ENCODE measurements at places on chromosomes 2 and 18.

DNA sequence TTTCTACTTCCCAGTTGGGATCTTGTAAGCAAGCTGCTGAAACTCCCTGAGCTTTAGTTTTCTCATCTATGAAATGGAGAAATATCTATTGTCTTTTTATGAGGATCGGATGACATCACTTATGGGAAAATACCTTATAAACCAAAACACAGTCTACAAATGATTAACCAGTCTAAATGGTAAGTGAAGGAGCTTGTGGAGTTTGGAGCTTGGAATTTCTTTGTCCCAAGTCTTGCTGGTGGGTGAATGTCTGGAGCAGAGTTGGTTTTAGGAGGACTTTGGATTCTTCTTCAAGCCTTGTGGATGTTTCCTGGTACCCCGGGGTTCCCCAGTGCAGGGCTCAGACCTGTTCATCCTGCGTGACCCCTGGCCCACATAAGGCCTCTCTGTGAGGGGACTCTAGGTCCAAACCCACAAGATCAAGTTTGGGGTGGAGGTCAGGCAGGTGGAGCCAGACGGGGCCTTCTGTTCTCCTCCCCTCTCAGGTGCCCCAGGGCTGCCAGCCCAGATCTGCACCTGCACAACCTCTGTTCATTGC lies 43.2 kb downstream of the FOSL2 start:
- no peak for DNase-seq

DNA sequence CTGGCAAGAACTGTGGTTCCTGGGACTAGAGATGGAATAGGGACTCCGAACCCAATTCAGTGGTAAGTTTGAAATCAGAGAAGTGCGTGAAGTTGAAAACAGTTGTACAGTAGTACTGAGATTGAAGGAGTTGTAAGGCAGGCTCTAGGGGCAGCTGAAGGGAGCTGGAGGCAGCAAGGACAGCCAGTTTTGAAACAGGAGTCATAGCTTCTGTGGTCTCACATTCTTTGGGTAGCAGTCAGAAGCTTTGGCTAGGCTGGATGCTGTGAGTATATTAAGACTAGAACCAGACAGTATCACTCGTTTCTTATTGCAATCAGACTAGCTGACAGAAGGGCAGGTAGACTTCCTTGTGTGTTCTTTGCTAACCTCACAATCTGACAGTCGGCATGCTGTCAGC lies 64.5 kb upstream of the ADAM23 start:
- DNase-seq: no peak

DNA sequence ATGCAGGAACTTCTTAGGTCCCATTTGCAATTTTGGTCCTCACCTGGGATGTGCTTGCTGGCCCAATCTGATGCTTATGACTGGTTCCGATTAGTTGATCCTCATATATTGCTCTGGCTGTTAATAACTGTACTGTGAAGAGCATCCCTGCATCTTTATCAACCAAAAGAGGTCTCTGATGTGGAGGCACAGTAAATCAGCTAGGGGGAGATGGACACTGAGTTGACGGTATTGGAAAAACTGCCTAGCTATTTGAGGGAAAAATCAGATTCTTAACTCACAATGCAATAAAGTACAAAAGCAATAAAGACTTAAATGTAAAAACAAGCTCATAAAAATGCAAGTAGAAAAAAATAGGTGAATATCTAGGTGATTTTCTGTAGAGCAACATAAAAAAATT lies 188.0 kb upstream of the TCF4 start:
- no peak for DNase-seq

DNA sequence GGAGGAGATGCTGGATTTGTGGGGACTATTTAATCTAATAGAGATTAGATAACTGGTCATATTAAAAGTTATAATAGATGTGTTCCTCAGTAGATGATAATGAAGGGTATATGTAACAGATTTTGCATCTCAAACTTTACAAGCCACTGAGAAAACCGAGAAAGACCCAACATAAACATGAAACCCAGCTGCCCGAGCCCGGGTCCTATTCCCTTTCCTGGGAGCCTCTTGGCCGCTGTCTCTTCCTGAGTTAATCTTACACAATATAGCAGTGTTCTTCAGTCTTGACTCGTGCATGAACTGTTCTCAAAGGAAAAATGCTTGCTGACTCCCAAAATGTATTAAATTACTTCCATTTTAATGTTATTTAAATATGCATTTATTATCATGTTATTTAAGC lies 94.5 kb downstream of the COPS8 start:
- no peak for DNase-seq

DNA sequence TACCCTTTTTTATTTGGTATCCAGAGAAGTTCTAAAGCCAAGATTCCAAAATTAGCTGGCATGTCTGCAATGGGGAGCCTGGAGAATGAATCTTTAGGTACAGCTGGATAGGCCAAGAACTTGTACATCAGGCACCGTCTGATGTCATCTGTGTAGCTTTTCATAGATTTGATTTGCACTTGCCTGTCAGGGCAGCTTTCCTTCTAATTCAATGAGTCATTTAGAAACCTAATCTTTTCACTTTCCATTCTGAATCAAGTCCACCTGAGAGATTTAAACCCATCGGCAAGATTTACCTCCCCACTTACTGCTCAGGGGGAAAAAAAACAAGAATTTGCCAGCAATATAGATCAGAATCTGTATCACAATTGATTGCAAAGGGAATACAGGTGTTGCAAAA lies 60.9 kb upstream of the ACAA2 start:
- DNase-seq: no peak

DNA sequence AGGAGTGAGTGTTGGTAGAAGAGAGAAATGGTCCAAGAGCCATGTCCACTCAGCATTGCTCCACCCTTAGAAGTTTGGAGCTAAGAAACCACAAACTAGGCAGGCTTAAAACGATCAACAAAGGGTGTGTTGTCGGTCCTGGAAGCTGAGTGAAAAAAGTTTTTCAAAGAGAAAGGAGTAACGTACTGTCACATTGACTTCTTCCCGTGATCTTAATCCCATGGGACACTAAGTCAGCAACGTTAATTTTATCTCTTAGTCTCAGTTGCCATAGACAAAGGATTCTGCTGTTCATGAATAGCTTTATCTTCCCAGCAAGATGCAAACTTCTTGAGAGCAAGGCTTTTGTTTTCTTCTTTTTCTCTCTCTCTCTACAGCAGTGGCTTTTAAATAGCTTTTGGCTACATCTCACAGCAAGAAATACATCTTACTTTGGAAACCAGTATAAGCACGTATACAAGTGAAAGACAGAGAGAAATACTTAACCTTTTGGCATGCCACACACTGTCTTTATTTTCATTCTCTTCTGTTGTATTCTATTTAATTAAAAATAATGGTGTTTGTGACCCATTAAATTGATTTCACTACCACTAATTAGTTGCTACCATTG lies 377.4 kb downstream of the TGIF1 start:
- DNase-seq: no peak

DNA sequence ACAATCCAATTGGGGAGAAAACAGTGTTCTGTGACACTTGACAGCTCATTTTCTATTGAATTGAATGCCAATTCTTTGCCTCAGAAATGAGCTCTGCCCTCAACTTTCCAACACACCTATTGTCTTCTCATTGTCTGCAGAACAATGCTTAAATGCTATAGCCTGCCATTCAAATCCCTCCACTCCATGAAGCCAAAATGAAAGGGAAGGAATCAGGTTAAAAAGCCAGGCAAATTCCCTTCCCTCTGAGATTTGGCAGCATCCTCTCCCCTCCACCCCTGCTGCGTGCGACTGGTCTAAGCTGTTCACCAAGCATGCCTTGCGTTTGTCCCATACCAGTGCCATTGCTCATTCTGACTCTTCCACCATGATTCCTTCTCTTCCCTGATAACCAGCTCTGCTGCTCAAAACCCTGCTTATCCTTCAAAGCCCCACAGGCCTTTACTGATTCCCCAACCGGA lies 32.4 kb upstream of the TMEM131 start:
- no peak for DNase-seq

DNA sequence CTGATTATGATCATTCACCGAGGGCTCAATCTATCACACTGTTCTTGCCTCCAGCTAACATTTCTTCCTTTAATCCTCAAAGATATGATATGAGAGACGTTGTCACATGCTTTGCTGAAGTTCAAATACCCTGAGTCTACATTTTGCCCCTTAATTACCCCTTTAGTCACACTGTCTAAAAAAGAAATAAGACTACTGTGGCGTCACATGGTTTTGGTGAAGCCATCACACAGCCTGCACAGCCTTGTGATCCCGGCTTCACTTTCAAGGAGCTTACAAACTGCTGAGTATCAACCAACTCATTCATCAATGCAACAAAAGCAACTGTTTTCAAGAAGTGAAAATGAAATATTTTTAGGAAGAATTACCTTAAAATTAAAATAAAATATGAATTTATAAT lies 31.9 kb upstream of the SOCS6 start:
- DNase-seq: no peak

DNA sequence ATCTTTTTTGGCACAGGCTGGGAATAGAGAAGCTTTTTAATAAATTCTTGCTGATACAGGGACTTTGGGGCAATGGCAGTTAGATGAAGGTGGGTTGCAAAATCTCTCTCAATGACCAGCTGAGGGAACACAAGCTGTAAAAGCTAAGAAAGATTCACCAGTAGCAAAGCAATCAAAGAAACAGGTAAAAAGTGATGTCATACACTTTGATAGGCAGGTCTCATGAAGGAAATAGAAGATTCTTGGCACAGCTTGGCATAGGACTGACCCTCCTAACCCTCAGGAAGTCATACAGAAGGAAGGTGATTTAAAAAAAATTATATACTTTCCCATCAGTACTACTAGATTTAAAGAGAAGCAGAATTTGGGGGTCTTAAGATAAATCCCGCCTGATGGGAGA lies 263.6 kb downstream of the LPIN1 start:
- no peak for DNase-seq

DNA sequence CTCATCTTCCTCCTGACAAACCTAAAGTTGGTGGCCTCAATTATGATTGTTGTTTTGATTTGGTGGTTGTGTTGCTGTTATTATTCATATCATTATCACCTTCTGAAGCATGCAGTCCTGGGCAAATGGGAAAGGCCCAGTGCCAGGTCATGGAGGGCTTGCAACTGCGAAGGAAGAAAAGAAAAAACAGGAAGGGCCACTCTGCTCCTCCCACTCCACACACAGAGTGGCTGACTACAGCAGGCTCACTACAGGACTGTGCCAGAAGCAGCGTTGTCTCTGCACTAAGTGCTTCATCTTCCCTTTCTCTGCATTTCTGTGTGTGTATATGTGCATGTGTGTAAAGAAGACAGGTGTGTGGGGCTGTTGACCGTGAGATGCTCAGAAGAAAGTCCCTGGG lies 231.9 kb downstream of the ANKRD30B start:
- no peak for DNase-seq

DNA sequence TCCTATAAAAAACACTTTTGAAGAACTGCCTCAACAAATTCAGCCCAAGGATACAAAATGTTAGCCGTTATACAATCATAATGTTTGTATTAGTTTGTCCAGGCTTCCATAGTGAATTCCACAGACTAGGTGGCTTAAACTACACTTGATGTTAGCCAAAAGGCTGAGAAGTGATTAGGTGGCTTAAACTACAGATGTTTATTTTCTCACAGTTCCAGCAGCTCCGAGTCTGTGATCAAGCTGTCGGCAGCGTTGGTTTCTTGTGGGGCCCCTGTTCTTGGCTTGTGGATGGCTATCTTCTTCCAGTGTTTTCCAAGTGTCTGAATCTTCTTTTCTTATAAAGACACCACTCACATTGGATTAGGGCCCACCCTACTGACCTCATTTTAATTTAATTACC lies 31.5 kb upstream of the MFF start:
- DNase-seq: no peak

GRCh38 chr2:221308507-221309066 lies 263.5 kb downstream of the EPHA4 start:
- DNase-seq: no peak

- DNase-seq: no peak
Observed at GRCh38 chr2:60644951-60645350, 91.5 kb upstream of the BCL11A start.

GRCh38 chr2:191951832-191952231 lies 104.9 kb upstream of the CAVIN2 start:
- no peak for DNase-seq

GRCh38 chr2:127508023-127508630 lies 18.2 kb downstream of the IWS1 start:
- no peak for DNase-seq

GRCh38 chr2:15058015-15058720 lies 425.7 kb downstream of the LRATD1 start:
- no peak for DNase-seq

GRCh38 chr2:74107071-74107470 lies 40.6 kb downstream of the BOLA3 start:
- no peak for DNase-seq

DNA sequence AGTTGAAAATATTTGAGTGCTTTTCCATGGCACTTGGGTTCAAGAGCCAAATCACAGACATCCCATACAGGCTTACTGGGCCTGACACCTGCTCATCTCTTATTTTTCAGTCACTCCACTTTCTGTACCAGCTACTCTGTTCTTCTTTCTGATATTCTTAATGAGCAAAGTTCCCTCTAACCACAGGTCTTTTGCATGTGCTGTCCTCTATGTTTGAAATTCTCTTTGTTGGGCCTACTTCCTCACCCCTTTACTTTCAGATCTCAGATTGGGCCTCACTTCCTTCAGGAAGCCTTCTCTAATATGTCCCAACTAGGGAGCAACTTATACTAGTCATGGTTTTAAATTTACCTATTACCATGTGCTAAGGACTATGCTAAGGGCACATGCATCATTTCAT lies 81.8 kb upstream of the RBMS1 start:
- no peak for DNase-seq

- no peak for DNase-seq
Observed at GRCh38 chr2:159706385-159706980, 5.8 kb upstream of the MARCHF7 start.

GRCh38 chr2:47303341-47304148 lies 99.4 kb upstream of the MSH2 start:
- no peak for DNase-seq

GRCh38 chr2:191366199-191366598 lies 121.0 kb downstream of the MYO1B start:
- DNase-seq: no peak

DNA sequence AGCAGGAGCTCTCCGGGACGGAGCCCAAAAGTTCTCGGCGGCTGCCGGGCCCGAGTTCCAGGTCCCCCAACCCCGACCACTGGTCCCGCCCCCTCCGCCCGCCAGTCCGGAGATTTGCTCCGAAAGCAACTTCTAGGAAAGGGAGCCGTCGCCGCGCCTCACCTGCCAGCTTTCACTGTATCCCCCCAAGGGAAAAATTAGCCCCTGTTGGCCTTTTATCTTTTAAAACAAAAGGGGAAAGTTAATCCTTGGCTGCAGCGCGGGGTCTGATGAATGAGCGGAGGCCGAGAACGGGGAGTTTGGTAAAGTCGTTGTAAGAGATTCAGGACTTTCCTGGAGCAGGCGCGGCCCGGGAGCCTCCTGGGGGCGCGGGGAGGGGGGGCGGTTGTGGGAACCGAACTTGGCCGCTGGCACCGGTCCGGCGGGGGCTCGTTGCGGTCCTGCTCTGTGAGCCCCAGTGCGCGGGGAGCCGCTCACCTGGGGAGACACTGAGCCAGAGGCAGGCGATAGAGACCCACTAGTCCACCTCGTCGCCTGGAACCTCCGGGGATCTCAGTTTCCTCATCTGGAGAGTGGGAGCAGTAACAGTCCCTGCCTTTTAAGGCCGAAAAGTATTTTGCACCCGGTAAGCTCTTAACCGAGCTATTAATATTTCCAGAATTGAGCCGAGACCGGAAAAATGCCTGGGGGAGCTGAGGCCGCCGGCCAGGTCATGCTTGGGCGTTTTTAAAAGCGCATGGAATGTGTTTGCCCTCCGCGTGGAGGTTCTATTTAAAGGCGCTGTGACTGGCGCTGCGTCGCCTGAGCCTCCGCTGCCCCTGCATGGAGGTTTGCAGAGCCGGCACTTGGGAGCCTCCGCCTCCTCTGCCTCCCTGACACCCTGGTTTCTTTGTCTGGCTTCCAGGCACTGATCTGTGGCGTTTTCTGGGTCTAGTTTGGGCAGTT lies 1.1 kb downstream of the EFHD1 start:
- no peak for DNase-seq
